ENCODE measurements at places on chromosomes 16 and 17.

GRCh38 chr17:61601297-61601696 lies 10.3 kb upstream of the NACA2 start:
- H3K4me3 ChIP-seq, result no peak overlapping the region
- peaks cover 21% of the 10 kb centered on the region for H3K27me3 ChIP-seq
- DNase-seq, result no peak

- peaks cover 11% of the 10 kb centered on the region for H3K4me1 ChIP-seq
- H3K27me3 ChIP-seq, result no peaks in the 10 kb centered on the region
- H3K4me3 ChIP-seq, result no peak overlapping the region
- DNase-seq, result no peak
- peaks cover 17% of the 10 kb centered on the region for H3K36me3 ChIP-seq
- H3K27ac ChIP-seq, result no peak overlapping the region
These were observed 58.3 kb downstream of the SIAH1 start for GRCh38 chr16:48326915-48327314.

- peak overlapping the region; percentile 34 for H3K4me3 ChIP-seq
- peaks cover 41% of the 10 kb centered on the region for H3K36me3 ChIP-seq
- H3K4me1 ChIP-seq, result peaks cover 10% of the 10 kb centered on the region
- no peak for DNase-seq
These were observed 26.1 kb downstream of the SPG7 start for GRCh38 chr16:89534252-89534756.

GRCh38 chr17:28178800-28179199 lies 136.3 kb downstream of the NLK start:
- DNase-seq, result no peak
- H3K4me3 ChIP-seq, result no peak overlapping the region
- no peaks in the 10 kb centered on the region for H3K27me3 ChIP-seq
- H3K27ac ChIP-seq, result no peak overlapping the region
- peaks cover 2% of the 10 kb centered on the region for H3K4me1 ChIP-seq
- peaks cover 3% of the 10 kb centered on the region for H3K36me3 ChIP-seq

GRCh38 chr17:68516732-68517131 lies 4.5 kb downstream of the PRKAR1A start:
- H3K36me3 ChIP-seq, result peaks cover 41% of the 10 kb centered on the region
- H3K27me3 ChIP-seq, result no peaks in the 10 kb centered on the region
- peaks cover 40% of the 10 kb centered on the region for H3K4me1 ChIP-seq
- H3K27ac ChIP-seq, result no peak overlapping the region

GRCh38 chr16:85473909-85474620 lies 139.1 kb upstream of the GSE1 start:
- peaks cover 16% of the 10 kb centered on the region for H3K27me3 ChIP-seq
- H3K27ac ChIP-seq, result no peak overlapping the region
